ENCODE measurements at places on chromosomes 2 and 18. TPM values are rescaled to one million over a fixed set of nuclear protein-coding genes. Genes with fewer than 3 reads are reported as not detected.

The HOXD13 gene
- not detected for total RNA-seq

DNA sequence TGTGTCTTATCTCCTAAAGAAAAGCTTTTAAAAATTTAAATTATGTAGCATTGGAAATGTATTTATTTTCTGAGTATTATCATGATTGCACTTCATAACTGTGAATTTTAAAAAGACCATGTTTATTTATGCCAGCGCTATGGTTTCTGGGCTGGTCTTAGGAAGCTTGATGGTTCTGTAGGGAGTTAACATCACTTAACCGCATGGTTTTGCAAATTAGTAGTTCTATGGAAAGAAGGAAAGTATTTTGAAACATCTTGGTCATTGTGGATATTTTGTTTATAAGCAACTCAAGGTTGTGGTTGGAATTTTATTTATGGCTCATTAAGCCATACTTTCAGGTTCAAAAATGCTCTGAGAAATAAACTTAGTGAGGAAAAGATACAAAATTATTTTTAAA lies 549.4 kb downstream of the STK39 start:
- no peak for DNase-seq

The ANKRD23 gene
- 4.0 TPM for total RNA-seq

The LCT gene
- not detected for total RNA-seq

The POTEC gene
- total RNA-seq = not detected

- DNase-seq = peak; percentile 74
These were observed 60.7 kb upstream of the ASAP2 start for GRCh38 chr2:9145752-9146430.

GRCh38 chr2:165008730-165009315 lies 53.5 kb upstream of the SLC38A11 start:
- DNase-seq = no peak

The DYNAP gene
- total RNA-seq = not detected

The GNLY gene
- 5.5 TPM for total RNA-seq

Measured in kidney (tissue), 22 donors.